Stimulated activated CD4-positive, alpha-beta T cell treated with anti-CD3 and anti-CD28 coated beads, Interleukin-1b, Interleukin-23, amount 100 ng/mL, for 48 hours (primary cell): ENCODE measurements at places on chromosomes 1 and 21.

DNA sequence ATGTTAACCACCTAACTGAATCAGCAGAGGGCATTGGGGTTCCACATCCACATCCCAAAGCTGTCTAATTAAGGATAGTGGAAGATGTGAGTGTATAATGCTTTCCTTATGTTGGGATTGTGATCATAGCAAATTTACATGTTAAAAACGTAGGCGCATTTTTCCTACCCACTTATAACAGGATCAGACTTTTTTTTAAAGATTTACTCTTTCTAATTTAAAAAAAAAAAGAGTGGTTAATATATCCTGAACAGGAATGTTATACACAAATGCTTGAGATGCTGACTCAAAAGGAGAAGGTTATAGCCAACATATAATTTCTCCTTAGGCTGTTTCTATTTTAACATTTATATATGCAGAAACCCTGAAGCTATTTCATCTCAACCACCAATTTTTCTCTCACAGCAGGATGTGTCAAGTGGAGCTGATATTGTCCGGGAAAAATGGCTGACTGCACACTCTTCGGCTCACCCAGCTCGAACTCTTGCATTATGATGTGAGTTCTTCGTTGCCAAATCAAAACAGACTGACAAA, 40.3 kb downstream of the RGS5 start:
- no peak for DNase-seq

- DNase-seq, result no peak
Measured at GRCh38 chr1:37655274-37655673, 20.6 kb upstream of the RSPO1 start.

GRCh38 chr1:75986478-75986877, 54.3 kb upstream of the ASB17 start:
- no peak for DNase-seq

DNA sequence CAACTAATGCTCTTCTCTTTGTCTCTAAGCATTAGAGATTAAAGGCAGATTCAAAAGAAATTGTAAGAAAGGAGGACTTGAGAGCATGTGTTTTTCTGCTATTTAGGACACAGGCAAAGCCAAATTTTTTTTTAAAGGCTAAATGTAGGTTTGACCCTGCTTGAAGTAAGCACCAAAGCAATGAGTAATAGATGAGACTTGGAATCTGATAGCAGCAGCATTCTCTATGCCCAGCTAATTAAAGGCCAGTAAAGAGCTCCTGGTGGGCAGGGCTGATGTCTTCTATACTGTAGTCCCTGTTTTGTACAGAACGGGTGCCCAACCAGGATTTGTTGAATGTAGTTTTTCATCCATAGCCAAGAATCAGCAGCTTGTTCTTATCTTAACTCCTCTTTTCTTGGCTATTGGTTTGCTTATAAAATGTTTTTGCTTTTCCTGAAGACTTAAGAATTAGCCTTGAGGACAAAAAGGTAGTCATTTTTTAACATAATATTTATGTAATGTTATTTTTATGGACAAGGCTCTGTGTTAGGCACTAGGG, 179.6 kb downstream of the LMO4 start:
- no peak for DNase-seq

DNA sequence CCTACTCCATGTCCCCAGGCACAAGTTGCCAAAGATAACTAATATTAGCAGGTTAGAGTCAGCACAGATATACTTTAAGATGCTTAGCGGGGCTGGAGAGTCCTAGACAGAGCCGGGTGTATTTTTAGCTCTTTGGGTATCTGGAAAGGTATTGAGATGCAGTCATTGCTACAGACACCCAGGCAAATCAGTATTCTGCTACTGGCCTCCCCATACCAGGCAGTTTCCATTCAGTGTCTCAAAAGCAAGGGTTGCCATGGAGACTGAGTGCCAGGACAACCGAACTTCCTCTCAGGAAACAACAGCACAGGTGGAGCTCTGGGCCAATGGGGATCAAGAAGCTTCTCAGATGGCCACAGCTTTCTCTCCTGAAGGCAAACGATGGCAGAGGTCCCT, 45.3 kb downstream of the KCNC4 start:
- no peak for DNase-seq

GRCh38 chr1:226424221-226425003, 16.5 kb upstream of the PARP1 start:
- no peak for DNase-seq

GRCh38 chr21:45304476-45304830, 16.8 kb upstream of the POFUT2 start:
- DNase-seq, result no peak

DNA sequence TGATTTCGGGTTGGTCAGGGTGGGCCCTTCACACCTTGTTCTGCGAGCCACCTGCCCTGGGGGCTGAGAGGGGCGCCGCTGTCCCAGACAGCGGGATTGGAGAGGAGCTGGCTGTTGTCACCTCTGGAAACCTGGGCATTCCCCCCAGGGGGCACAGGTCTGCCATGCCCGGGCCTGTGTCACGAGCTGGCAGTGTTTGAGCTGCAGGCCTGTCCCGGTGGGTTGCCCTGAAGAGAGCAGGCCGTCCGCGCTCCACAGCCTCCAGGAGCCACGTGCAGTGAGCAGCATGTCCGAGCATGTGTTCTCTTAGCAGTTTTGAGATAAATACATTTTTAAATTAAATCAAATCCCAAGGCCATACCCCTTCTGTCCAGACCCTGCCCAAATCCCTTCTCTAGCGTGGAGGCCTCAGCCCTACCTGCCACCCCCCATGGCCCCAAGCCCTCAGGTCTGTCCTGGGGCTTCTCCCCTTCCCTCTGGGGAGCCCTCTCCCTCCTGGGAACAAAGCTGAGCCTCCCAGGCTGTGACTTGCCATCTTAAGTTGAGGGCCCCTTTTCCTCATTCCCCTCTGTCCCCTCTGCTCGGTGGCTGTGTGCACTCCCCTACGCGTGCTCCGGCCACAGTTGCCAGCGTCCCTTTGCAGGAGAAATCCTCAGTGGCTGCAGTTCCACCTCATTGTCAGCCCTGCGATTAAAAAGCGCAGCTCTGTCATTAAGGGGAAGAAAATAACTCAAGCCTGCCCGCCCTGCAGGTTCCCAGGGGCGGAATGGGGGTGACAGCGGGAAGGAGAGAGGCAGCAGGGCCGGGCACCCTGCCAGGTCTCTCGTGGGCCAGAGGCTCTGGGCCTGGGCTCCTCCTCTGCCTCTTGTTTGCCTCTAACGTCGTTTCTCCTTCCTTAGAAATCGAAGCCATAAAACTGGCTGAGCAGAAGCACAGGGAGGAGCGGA, 26.6 kb downstream of the SLX9 start:
- no peak for DNase-seq

- DNase-seq, result peak; percentile 83
Measured at GRCh38 chr1:39609618-39610331, 29.7 kb downstream of the HEYL start.
